Gastroesophageal sphincter (tissue), 4 donors: ENCODE measurements at places on chromosomes 5 and 9.
A peak's percentile ranks its signal among the peaks of the same experiment; 100 is the strongest.

DNA sequence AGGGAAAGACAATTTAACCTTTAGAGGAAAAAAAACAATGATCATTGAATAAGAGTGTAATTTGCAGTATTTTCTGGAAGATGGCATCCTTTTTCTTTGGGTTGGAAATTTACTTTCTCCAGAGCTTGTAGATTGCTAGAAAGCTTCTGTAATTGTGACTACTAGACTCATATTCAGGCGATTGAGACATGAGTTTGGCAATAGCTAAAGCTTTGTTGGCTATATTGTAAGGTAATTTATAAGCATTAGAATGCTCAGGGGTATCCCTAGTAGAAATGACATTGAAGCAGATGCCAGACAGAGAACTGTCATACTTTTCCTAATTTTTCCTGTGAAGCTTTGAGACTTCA is 115.3 kb downstream of the UNC13B start:
- peak overlapping the region; percentile 48 for H3K27ac ChIP-seq
- no peak overlapping the region for H3K4me3 ChIP-seq
- no peaks in the 10 kb centered on the region for H3K36me3 ChIP-seq
- H3K4me1 ChIP-seq = peaks cover 4% of the 10 kb centered on the region
- ATAC-seq = no peak

- H3K4me1 ChIP-seq = no peaks in the 10 kb centered on the region
- no peak overlapping the region for H3K4me3 ChIP-seq
- no peak for ATAC-seq
- no peaks in the 10 kb centered on the region for H3K36me3 ChIP-seq
Observed at GRCh38 chr5:111528056-111528455, 15.7 kb upstream of the STARD4 start.

DNA sequence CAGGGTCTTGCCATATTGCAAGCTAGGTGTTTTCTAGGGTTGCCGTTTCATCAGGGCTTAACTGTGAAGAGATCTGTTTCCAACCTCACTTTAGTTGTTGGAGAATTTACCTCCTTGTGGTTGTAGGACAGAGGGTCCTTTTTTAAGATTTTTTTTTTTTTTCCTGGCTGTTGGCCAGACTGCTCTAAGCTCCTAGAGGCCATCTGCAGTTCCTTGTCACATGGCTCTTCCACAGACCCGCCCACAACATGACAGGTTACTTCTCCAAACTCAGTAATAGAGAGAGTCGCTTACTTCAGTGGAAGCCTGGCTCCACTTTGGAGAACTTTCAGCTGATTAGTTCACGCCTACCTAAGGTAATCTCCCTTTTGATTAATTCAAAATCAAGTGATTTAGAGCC is 543.7 kb downstream of the DMRTA1 start:
- no peak overlapping the region for H3K4me3 ChIP-seq
- H3K27ac ChIP-seq = no peak overlapping the region
- no peak for ATAC-seq
- H3K4me1 ChIP-seq = no peaks in the 10 kb centered on the region
- H3K36me3 ChIP-seq = no peaks in the 10 kb centered on the region
- H3K27me3 ChIP-seq = no peaks in the 10 kb centered on the region

GRCh38 chr9:78923966-78924659 is 627.2 kb downstream of the PSAT1 start:
- no peak overlapping the region for H3K27ac ChIP-seq
- no peak for ATAC-seq
- no peaks in the 10 kb centered on the region for H3K27me3 ChIP-seq

GRCh38 chr5:159582756-159583541 is 252.7 kb upstream of the IL12B start:
- no peak overlapping the region for H3K4me3 ChIP-seq
- no peaks in the 10 kb centered on the region for H3K36me3 ChIP-seq
- ATAC-seq = no peak

DNA sequence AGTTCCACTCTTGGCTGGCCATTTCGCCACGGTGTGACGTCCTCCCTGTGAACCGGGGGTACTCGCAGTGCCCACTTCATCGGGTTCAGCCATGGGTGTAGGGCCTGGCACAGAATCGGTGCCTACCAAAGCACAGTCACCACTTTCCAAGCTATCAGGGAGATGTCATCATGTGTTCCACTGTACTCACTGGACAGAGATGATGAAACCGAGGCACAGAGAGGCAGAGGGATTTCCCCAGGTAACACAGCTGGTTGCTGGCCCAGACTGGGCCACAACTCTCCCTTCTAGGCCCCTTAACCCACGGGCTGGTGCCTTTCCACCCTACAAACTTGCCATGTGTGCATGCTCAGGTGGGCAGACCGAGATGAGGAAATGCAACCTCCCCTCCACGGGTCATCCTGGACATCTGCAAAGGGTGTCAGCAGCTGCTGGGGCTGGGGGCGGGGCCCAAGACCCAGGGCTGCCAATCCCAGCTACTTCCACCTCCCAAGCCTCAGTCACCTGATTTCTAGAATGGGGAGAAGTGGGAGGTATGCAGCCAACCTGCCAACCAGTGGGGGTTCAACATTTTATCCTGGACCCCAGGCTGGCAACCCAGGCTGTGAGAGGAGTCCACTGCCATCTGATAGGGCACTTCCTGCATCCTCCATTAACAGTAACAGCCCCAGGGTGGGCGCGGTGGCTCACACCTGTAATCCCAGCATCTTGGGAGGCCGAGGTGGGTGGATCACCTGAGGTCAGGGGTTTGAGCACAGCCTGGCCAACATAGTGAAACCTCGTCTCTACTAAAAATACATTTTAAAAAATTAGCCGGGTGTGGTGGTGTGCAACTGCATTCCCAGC is 893 bp upstream of the SH2D3C start:
- ATAC-seq = peak; percentile 39
- H3K4me3 ChIP-seq = no peak overlapping the region
- H3K27ac ChIP-seq = peak overlapping the region; percentile 43

DNA sequence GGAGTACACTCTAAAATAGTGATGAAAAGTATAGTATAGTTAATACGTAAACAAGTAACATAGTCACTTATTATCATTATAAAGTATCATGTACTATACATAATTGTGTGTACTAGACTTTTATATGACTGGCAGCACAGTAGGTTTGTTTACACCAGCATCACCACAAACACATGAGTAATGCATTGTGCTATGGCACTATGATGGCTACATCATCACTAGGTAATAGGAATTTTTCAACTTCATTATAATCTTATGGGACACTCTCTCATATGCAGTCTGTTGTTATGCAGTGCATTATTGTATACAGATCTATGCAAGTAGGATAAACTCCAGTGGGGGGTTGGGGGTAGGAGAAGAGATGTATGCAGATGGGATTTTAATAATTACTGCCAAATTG is 52.7 kb upstream of the ELL2 start:
- H3K4me3 ChIP-seq = no peak overlapping the region
- H3K27me3 ChIP-seq = no peaks in the 10 kb centered on the region
- H3K27ac ChIP-seq = no peak overlapping the region

DNA sequence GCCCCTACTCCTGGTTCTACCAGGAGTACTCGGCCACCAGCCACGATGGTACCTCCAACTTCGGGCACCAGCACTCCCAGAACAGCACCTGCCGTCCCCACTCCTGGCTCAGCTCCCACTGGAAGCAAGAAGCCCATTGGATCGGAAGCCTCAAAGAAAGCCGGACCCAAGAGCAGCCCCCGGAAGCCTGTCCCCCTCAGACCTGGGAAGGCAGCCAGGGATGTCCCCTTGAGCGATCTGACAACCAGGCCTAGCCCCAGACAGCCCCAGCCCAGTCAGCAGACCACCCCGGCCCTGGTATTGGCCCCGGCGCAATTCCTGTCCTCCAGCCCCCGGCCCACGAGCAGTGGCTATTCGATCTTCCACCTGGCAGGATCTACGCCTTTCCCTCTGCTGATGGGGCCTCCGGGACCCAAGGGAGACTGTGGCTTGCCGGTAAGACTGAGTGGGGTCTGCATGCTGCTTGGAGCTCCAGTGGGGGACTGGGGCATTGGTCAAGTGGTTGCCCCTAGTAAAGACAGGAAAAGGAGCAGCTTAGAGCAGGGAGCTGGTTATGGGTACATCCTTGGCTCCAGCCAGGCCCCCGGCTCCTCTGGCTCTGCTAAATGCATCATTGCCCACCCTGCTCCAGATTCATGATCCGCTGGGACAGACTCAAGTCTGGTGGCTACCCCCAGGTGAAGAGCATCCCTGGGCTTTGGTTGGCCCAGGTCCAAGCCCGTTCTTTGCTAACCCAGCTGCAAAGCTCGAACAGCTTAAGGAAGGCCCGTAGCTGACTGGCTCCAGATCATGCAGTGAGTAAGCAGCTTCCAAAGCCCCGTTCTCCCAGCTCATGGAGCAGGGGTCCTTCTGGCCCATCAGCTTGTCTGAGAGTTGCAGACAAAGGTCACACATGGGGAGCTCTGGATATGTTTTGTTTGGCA is 14.0 kb downstream of the COL27A1 start:
- H3K4me3 ChIP-seq = no peak overlapping the region
- H3K27ac ChIP-seq = no peak overlapping the region

- no peaks in the 10 kb centered on the region for H3K27me3 ChIP-seq
- ATAC-seq = no peak
- no peak overlapping the region for H3K4me3 ChIP-seq
- no peaks in the 10 kb centered on the region for H3K4me1 ChIP-seq
- no peak overlapping the region for H3K27ac ChIP-seq
Observed at GRCh38 chr9:108913391-108913790, 20.5 kb downstream of the ELP1 start.

DNA sequence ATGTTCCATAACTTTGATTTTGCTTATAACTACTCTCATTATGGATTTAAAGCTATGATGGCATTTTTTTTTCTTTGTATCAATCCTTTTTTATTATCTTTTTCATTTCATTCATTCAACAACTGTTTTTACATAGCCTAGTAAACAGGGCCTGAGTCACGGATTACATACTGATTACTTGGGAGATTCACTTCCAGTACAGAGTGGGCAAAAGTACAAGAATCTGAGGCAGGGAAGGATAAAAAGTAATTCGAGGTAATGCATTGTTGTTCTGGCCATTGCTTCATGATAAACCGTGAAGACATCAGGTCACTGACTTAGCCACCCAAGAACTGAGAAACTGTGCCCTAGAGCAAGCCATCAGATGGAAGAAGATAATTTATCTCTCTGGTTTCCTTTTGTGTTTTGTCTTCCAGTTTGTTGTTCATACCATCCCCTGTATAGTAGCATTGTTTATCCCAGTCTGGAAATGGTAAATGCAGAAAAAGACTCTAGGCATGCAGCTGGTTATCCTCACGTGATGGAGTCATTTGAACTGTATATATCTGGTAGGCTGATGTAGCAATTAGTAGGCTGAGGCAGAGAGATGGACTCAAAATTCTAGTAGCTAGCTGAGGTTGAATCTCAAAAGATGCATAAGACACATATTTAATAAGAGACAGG is 145.6 kb downstream of the CNTLN start:
- no peak overlapping the region for H3K27ac ChIP-seq
- H3K36me3 ChIP-seq = no peaks in the 10 kb centered on the region
- H3K4me1 ChIP-seq = no peaks in the 10 kb centered on the region

- H3K4me3 ChIP-seq = no peak overlapping the region
- no peaks in the 10 kb centered on the region for H3K4me1 ChIP-seq
- H3K27ac ChIP-seq = no peak overlapping the region
Observed at GRCh38 chr5:3010301-3010952, 258.9 kb upstream of the IRX2 start.

GRCh38 chr5:43006424-43007202 is 33.5 kb downstream of the ANXA2R start:
- no peaks in the 10 kb centered on the region for H3K36me3 ChIP-seq
- peaks cover 23% of the 10 kb centered on the region for H3K4me1 ChIP-seq
- peaks cover 99% of the 10 kb centered on the region for H3K27me3 ChIP-seq

DNA sequence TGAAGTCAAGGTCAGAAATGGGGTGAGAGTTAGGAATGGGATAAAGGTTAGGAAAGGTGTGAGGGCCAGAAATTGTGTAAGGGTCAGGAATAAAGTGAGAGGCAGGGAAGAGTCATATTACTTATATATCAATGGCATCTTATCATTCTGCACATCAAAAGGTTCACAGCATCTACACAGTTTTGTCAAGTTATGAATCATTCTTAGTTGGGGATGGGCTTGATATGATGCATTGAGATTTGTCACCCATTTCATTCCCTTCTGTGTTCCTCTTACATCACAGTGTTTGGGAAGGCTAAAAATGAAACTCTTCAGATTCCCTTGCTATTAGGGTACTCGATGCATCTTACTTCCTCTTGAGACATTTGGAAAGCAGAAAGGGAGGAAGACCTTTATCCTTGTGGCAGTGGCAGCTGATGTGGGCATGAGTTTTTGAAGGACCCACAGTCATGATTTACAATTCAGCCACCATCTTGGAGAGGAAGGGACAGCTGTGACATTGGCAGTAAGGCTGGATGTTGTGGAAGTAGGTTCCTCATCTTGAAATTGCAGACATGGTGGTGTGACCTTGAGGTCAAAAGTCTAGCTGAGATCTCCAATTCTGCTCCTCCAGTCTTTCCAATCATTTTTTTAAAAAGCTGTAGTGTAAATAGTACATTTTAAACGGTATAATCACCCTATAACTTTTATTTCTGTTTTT is 24.2 kb upstream of the NPR3 start:
- H3K27me3 ChIP-seq = no peaks in the 10 kb centered on the region
- no peaks in the 10 kb centered on the region for H3K36me3 ChIP-seq
- H3K4me1 ChIP-seq = peaks cover 13% of the 10 kb centered on the region
- H3K4me3 ChIP-seq = no peak overlapping the region

DNA sequence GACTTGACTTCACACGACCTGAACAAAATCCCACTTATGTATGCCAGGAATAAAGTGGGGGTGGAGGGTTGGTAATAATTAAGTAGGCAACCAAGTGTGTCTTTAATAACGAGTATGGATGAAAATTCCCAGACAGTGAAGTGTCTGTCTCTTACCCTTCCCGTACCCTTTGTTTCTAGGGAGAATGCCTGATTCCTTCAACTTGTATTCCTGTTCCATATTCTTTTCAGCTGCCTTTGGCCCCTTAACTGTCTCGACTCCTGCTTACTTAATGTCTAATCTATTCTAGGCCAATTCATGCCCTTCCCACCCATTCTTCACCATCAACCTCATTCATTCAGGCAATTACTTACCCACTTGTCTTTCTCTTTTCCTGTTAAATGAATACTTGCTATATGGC is 380.5 kb downstream of the RAB3C start:
- no peaks in the 10 kb centered on the region for H3K4me1 ChIP-seq
- peaks cover 9% of the 10 kb centered on the region for H3K27me3 ChIP-seq
- H3K4me3 ChIP-seq = no peak overlapping the region
- no peaks in the 10 kb centered on the region for H3K36me3 ChIP-seq
